ENCODE measurements at places on chromosomes 11 and 22.

DNA sequence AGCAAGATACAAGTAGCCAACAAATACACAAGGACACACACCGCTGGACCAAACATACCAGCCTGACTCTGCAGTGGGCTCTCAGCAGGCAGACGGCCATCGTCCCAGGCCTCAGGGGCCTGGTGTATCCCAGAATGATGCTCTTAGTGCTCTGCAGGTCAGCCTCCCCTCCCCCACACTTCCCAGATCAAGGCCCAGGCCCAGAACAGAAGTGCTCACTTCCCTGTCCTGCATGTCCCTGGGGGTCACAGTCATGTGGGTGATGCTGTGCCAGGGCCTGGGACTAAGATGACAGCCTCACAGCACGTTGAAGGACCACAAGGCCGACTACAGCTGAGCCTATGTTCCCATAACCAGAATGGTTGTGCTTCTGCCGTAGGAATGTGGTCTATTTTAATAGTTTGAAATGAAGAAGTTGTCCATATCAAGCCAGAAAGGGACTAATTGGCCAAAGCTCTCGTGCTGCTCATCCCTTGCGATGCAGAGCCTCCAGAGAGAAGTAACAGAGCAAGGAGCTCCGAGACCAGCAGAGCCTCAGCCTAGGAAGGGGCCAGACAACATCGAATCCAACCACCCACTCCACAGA, 48.6 kb downstream of the GAB4 start:
- DNase-seq, result no peak

DNA sequence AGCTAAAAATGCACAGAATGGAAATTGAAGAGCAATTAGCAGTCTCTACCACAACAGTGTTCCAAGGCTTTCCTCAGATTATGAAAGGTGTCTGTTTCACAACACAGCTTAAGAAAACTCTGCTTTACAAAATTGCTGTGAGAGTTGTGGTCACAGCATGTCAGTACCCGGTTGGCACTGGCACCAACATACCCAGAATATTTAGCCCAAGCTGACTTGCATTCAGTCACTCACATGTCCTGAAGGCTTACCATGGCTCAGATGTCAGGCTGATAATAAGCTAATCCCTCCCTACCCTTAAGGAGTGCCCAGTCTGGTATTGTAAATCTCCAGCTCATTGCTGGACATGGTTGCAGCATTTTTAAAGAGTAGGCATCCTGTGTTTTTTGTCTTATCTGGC, 14.9 kb downstream of the NCR3LG1 start:
- DNase-seq, result no peak

DNA sequence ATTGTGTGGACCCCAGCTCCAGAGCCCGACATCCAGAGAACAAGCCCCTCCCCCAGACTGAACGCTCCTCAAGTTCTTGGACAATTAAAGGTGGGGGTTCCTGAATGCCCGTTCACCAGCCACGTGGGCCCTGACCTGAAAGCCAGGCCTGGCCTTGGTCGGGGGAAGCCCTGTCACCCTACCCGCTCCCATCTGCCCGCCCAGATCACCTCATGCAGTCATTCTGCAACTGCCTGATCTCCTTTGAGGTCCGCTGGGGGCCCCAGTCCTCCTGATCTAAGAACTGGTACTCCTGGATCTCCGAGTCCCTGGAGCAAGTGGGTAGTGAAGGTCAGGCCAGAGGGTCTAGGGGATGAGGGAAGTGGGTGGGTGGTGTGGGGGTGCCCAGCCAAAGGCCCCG, 9.1 kb upstream of the NAALADL1 start:
- no peak for DNase-seq

GRCh38 chr11:69669486-69669885, 5.7 kb downstream of the LTO1 start:
- DNase-seq, result no peak

- DNase-seq, result peak; percentile 53
Observed at GRCh38 chr11:90220391-90220790, 2.5 kb downstream of the CHORDC1 start.

DNA sequence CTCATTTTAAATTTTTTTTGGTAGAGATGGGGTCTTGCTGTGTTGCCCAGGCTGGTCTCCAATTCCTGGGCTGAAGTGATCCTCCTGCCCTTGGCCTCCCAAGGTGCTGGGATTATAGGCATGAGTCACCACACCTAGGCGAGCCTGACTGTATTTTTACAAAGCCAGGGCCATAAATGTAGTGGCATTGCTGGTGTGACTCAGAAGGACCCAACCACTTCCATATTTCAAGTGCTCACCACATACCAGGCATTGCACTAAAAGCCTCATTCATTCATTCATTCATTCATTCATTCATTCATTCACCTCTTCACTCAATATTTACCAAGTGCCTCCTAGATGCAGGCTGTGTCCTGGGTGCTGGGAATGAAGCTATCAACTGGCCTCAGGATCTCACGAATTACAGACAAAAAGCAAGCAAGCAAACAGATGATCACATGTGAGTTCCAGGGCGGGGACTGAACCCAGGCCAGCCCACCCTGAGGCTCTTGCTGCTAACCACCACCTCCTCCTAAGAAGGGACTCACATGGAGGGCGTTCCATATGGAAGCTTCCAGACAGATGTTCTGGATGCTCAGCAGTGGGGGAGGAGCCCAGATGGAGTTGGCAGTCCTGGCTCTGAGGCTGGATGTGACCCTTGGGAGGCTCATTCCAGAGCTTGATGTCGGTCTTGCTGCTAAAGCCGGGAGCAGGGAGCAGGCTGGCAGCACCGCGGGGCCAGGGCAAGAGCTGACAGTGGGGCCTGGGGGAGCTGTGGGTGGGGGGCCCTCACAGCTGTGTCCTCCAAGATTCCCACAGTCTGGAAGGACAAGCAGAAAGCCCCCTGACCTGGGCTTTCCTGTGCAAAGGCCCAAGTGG, 158.8 kb downstream of the CTTN start:
- peak; percentile 54 for DNase-seq

GRCh38 chr11:128573638-128574037, 13.7 kb downstream of the ETS1 start:
- no peak for DNase-seq

DNA sequence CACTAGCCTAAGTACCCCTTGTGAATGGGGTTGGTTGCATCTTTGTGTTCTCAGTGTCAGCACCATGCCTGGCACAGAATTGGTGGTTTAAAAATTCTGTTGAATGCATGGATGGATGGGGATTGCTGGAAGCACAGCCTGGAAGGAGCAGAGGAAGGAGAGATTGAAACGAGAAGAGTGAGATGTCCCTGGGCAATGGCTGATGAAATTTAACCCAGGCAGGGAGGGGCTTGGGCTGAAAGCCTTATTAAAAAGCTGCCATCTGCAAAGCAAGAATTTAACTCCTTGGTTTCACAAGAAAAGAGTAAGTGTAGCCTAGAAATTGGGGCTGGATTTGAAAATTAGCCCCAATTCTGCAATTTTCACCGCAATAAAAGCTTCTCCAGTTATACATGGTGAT, 126.7 kb downstream of the TEAD1 start:
- no peak for DNase-seq

- DNase-seq, result peak; percentile 98
Observed at GRCh38 chr11:19919050-19919561, 206.5 kb downstream of the NAV2 start.

GRCh38 chr22:20319041-20319744, 667 bp downstream of the DGCR6L start:
- DNase-seq, result no peak

DNA sequence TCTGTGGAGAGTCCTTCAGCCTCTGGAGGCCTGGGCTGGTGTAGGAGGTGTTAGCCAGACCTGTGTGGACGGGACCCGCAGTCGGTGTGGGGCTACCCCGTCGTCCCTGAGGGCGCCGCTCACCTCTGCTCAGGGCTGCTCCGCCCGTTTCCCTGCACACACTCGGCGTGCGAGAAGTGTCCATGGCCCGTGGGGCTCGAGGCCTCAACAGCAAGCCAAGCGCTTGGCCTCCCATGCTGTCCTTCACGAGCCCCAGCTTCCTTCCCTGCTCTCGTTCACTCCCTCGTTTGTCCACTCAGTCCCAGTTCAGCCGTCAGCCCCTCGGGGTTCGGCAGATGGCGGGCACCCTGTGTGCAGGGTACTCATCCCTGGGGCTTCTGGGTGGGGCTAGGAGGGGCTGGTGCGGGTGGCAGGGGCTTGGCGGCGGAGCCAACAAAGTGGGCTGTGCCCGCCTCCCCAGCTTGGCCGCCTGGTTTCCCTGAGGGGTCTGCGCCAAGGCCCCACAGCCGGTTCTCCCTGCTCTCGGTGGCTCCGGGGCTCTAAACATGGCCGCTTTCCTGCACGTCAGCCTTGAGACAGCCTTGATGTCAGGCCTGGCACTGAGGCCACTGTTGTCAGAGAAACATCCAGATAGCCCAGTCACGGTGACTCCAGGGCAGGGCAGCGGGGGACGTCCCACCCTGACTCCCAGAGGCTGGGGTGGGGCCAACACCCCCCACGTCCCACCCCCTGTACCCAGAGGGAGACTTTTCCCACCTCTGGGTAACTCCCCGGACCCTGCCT, 3.3 kb downstream of the MUC6 start:
- DNase-seq, result no peak

DNA sequence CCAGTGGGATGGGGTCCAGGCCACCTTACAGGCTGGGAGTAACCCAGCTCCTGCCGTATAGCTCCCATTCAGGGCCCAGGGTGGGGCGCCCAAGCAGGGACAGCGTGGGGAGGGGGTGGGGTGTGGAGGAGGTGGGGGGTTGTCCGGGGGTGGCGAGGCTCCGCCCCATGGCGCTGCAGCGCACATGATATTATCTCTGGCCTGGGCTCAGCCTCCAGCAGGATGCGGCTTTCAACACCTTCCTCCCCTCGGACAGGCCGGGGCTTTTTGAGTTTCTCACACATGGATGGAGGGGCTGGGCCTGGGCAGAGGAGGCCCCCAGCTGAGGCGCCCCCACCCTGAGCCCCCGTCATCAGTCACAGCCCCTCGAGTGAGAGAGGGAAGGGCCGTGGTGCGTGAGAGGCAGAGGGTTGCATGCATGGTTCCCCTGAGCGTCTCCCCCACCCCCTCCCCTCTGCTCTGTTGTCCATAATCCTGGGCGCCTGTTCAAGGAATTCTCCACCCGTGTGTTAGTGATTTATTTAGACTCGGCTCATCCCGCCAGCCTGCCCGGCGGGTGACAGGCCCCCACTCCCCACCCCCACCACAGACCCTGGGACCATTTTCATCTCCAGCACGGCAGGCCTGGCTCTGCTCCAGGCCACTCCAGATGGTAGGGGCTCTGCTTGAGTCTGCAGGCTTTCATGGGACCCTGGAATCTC, 44.9 kb downstream of the WNT11 start:
- DNase-seq, result peak; percentile 60

- DNase-seq, result no peak
Observed at GRCh38 chr22:26043031-26043430, 126.2 kb upstream of the SEZ6L start.

DNA sequence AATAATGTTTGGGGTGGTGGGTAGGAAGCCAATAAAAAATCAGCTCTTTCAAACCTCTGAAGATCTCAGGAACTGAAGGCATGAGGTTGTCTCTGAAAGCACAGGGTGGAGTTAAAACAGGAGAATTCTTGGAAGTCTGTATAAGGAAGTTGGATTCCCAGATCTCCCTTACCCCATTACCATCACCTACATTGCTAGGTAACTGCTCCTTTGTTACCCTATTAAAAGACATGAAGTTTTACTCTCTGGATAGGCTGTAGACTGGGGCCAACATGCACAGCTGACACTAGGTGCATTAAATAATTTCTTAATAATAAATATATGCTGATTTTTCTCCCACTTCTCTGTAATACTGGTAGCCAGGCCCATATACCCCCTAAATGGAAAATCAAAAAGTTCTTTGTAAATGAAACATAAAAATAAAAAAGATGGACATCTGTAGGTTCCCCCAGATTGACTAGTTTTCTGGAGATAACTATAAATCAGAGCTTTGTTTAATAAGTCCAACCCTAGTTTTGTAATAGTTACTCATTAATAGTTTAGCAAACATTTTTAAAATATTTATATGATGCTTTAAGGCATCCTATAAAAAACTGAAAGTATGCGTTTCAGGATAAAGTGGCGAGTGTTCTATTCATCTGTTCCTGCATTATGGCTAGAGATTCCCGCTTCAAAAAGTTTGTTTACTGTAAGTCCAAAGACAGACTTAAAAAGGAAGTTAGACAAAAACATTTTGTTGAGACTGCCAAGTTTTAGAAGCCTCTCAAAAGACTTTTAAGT, 63.8 kb downstream of the KIF18A start:
- DNase-seq, result no peak

DNA sequence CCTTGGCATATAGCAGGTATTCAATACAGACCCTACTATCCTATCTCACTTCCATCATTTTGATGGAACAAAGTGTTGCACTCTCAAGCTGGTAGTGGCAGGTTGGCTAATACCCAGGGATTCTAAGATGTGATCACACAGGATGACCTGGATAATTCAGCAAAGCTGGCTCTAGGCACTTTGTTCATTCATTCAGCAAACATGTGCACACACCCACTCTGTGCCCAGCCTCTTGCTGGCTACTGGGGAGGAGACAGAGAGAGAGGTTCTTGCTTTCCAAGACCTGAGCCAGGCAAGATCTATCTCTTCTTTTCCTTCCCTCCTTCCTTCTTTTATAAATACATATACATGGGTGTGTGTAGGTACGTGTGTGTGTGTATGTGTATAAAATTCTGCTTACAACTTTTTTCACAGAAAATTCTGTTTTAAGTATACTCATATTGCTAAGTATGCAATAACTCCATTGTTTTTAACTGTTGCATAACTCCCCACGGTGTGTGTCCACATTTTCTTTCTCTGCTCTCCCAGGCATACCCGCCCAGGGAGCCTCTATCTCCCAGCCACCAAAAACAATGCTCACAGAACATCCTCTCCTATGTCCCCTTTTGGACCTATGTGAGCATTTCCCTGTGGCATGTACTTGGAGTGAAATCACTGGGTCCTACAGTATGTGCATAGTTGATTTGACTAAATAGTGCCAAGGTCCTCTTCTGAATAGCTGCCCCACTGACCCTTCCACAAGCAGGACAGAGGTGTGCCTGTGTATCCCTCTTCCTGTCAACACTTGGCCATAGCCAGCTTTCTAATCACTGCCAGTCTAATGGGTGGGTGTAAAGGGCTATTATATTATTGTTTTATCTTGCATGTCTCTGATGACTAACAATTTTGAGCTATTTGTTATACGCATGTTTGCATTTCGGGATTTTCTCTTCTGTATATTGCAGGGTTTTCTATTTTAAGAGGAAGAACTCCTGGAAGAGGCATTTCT, 27.5 kb downstream of the CLPB start:
- no peak for DNase-seq

GRCh38 chr11:80440835-80441234, 1000.0 kb upstream of the TENM4 start:
- DNase-seq, result no peak

DNA sequence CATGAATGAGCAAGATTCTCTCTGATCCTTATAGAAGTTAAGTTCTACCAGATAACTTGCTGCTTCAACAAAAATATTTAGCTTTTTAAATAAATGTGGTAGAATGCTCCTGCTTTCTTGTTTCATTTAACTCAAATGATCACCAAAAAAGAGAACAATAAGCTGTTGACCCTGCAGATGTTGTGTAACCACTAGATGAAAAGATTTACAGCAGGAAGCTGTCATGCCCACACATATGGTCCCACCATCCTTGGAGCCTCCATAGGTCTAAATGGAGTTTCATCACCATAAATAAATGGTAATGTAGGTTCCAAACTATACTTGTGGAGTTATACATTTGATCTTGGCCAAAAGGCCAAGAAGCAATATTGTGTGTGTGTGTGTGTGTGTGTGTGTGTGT, 118.8 kb downstream of the RRAS2 start:
- DNase-seq, result no peak
